Ascending aorta (tissue), 2 donors: ENCODE measurements at places on chromosomes 11 and 22. TPM values are rescaled to one million over a fixed set of nuclear protein-coding genes. Genes with fewer than 3 reads are reported as not detected.

PPFIBP2 gene
- total RNA-seq, result 4.2 TPM

CCDC157 gene
- total RNA-seq, result 7.0 TPM

POU2AF3 gene
- total RNA-seq, result not detected

OR52E8 gene
- not detected for total RNA-seq

MS4A3 gene
- not detected for total RNA-seq

ZP1 gene
- total RNA-seq, result not detected

HEPN1 gene
- not detected for total RNA-seq

GRCh38 chr22:37239336-37240239 lies 4.5 kb downstream of the RAC2 start:
- DNase-seq, result no peak

- DNase-seq, result no peak
Observed at GRCh38 chr11:104028476-104029263, 7.8 kb upstream of the DDI1 start.

DNA sequence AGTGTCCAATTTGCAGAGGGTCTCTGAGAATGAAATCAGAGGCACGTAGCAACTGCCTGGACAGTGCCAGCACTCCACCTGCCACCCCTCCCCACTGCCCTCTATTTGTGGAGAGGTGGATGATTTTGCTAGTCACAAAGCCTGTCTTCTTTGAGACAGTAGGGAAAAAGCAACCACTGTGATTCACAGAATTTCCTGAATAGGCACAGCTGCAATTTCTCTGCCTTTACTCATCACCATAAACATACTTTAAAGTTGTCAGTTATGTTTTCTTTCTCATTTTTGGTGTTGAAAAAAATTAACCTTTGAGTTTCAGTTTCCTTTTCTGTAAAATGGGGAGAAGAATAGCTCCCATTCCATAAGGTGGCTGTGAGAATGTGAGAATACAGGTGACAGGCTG lies 134.3 kb downstream of the TEAD1 start:
- no peak for DNase-seq

- DNase-seq, result peak; percentile 85
Observed at GRCh38 chr11:1298695-1299492, 10.5 kb downstream of the TOLLIP start.

- DNase-seq, result no peak
Observed at GRCh38 chr11:12704049-12704448, 29.8 kb downstream of the TEAD1 start.

DNA sequence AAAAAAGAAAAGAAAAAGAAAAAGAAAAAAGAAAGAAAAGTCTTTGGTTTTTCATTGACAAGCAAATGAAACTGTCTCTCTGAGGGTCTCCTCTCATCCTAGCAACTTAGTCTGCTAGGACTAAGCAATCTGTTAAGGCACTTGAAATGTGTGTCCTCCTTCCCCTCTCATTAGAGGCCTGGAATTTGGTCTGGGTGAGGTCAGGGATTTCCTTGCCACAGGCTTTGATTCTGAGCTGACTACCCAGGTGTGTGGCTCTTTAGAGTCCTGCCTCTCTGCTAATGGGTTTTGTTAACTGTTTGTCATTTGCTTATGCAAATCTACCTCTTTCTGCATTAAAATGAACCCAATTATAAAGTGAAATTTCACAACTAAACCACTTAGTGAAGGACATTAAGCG lies 18.3 kb upstream of the PKNOX2 start:
- no peak for DNase-seq

- no peak for DNase-seq
Observed at GRCh38 chr11:106012744-106013143, 9.3 kb downstream of the MSANTD4 start.

GRCh38 chr11:1218788-1219445 lies 3.9 kb upstream of the MUC5B start:
- no peak for DNase-seq

DNA sequence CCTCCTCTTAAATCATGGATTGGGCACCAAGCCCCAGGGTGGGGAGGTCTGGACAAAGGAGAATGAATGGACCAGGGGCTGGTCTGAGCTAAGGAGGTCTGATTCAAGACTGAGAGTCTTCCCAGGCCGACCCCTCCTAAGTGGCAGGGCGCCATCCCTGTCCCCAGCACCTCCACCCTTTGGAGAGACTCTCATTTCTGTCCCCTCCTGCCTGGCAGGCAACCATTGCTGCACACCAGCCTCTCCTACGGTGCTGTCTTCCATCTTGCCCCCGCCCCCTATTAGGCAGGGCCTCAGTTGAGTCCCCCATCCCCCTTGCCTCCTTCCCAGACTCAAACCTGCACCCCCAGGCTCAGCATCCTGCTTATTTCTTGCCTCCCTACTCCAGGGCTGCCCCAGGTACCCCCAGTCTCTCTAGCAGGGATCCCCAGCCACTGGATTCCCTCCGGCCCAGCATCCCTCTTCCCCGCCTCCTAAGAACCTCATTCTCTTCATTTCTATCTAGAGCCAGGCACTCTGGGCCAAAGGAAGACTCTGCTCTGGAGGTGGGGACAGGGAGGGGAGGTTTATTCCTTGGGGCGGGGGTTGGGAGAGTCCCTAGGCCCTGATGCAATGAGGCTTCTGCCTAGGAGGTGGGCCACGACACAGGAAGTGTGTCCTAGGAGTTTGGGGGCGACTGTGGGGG lies 1.7 kb upstream of the RCOR2 start:
- no peak for DNase-seq

DNA sequence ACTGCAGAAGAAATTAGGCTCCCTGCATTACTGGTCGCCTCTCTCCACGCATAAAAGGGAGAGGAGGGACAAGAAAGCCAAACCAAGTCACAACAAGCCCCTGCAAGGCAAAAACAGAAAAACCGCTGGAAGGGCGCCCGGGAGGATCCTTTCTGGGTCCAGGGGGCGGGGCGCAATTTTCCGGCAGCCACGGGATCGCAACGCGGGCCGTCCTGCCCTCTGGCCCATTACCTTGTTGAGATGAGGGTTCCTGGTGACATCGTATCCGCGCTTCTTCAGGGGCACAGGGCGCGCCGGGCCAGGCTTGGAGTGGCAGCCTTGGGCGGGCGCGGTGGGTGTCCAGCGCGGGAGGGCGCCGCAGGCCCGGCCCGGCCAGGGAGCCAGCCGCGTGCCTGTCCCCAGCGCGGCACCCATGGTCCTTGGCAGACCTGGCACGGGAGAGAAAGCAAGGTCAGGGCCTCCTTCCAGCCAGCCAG lies 847 bp downstream of the ME3 start:
- no peak for DNase-seq

- DNase-seq, result no peak
Observed at GRCh38 chr11:117205211-117205818, 6.1 kb downstream of the TAGLN start.

- no peak for DNase-seq
Observed at GRCh38 chr11:32225571-32226285, 134.9 kb downstream of the RCN1 start.

GRCh38 chr11:68212421-68213134 lies 518 bp downstream of the KMT5B start:
- no peak for DNase-seq

GRCh38 chr11:120882175-120882574 lies 141.7 kb upstream of the TBCEL start:
- no peak for DNase-seq

GRCh38 chr22:25051073-25051472 lies 98.6 kb downstream of the KIAA1671 start:
- no peak for DNase-seq

GRCh38 chr22:23113847-23114720 lies 27.7 kb downstream of the RSPH14 start:
- no peak for DNase-seq

GRCh38 chr22:45603619-45604018 lies 68.0 kb upstream of the ATXN10 start:
- no peak for DNase-seq

DNA sequence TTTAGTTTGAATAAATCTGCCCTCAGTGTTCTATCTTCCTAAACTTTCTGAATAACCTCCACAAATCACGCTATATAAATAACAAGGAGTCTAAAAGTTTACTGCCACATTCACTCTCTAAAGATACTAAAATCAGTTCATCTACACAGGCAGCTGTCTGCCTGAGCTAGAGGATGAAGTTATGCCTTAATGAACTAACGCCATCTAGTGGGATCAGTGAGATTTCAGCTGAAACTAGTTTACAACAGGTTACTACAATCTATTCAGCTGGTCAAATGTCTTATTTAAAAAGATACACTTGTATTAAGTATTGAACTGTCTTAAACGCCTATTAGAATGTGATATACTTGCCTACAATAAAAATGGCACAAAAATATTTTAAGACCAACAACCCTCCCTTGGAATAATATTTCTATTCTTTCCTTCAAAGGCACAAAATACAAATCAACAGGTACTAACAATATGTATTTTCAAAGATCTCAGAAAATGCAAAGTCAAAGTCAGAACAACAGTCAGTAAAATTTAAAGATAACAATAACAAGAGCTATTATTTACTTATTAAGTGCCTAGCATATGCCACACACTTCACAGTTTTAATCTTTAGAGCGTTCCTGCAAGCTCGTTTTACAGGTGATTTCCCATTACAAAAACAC lies 84.1 kb downstream of the LARGE2 start:
- no peak for DNase-seq

DNA sequence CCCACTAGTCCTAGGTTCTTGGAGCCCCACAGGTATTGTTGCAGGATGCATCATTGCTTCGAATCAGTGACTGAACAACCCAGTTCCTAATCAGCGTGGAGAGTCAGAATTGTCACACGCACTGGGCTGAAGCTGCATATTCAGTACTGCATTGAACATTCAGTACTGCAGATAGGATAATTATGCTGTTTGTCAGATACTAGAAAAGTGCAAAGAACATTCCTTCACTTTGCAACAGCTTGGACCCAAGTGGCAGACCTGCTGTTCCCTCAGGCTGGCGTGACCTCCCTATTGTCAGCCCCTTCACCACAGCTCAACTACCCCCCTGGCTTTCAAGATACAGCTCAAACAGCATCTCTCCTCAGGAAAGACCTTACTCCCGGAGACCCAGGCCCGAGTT lies 27.6 kb downstream of the NF2 start:
- no peak for DNase-seq

GRCh38 chr22:37491106-37491505 lies 4.9 kb upstream of the MFNG start:
- no peak for DNase-seq

DNA sequence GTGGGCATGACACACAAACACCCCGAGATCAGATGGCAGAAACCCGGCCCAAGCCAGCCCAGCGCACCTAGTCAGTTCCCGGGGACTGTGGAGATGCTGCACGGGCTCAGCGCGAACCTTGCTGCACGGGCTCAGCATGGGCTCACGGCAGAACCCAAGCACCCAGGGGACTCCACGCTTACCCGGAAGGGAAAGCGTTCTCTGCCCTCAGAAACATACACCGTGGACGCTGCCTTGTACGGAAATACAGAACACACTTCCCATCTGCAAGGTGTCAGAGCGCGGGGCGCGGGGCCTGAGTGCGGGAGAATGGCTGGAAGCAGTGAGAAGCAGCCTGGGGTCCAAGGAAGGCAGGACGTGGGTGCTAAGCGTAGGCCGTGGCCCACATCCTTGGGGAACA lies 319.9 kb downstream of the NTM start:
- no peak for DNase-seq

- no peak for DNase-seq
Observed at GRCh38 chr22:26680485-26680884, 23.1 kb downstream of the MIAT start.

DNA sequence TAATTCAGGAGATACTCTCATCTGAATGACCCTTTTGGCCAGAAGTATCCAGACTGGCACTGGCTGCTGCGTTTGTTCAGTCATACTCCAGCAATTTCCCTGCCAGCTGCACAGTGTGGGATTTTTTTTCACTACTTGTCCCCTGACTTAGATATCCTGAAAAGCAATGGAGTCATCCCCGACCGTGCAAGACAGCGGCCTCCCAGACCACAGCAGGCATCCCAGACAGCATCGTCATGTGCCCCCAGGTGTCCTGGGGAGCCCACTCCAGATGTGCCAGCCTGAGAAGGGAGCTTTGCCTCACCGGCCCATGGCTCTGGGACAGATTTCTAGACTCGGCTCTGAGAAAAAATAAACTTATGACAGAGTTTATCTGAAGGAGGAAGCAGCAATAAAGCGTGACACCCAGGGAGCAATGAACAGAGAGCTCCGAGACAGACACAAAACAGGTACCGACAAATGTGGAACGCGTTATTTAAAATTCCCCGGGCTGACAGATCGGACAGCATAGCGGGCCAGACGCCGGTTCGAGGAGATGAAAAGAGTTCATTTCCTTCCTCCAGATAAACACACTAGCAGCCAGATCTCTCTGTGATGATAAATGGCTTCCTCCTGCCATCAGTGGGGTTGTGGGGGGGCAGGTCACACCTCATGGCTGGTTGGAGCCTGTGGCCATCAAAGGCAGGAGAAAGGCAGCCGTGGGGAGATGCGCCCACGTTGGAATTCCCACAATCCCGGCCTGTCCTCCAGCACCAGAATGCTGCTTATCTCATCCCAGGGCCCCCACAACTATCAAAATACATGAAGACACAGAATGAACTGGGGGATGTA lies 106.4 kb upstream of the FGF3 start:
- DNase-seq, result no peak

GRCh38 chr11:75700940-75701339 lies 16.7 kb upstream of the MOGAT2 start:
- no peak for DNase-seq
